ENCODE measurements at places on chromosomes 6 and 20.

GRCh38 chr20:5822569-5822968 lies 72.4 kb downstream of the SHLD1 start:
- DNase-seq = no peak

GRCh38 chr6:126722411-126722810 lies 382.5 kb downstream of the CENPW start:
- DNase-seq = no peak

DNA sequence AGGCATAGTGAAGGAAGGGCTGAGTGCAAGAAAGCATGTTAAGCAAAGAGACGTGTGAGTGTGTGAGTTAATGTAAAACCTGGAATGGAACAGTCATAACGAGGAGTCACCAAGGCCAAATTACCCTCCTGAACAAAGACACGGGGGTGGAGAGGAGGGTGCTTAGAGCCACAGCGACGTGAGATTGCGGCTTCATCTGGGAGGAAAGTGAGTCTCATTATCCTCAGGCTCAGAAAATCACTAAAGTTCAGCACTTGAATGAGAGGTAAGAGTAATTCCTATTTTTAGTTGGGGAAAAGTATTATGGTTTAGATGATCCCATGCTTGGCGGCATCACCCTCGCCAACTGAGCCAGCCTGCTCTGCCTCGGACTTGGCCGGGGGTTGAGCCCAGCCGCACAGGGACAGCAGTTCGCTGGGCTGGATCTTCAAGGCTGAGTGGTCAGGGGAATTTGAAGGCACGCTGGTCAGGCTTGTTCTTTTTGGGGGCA lies 136.6 kb downstream of the DTNBP1 start:
- no peak for DNase-seq

- peak; percentile 36 for DNase-seq
Observed at GRCh38 chr6:37516920-37517405, 17.3 kb upstream of the CCDC167 start.

DNA sequence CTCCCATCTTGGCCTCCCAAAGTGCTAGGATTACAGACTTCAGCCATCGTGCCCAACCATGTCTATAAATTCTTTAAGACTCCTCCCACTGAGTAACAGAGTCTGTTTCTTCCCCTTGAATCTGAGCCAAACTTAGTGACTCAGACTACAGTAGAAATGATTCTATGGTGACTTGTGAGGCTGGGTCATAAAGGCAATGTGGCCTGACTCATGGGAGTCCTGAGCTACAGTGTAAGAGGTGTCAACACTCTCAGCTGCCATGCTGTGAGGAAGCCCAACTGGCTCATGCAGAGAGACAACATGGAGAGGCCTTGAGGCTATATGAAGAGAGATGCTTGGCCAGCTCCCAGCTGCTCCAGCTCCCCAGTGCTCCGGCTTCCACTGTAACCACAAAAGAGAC lies 5.2 kb upstream of the NRSN2 start:
- no peak for DNase-seq

DNA sequence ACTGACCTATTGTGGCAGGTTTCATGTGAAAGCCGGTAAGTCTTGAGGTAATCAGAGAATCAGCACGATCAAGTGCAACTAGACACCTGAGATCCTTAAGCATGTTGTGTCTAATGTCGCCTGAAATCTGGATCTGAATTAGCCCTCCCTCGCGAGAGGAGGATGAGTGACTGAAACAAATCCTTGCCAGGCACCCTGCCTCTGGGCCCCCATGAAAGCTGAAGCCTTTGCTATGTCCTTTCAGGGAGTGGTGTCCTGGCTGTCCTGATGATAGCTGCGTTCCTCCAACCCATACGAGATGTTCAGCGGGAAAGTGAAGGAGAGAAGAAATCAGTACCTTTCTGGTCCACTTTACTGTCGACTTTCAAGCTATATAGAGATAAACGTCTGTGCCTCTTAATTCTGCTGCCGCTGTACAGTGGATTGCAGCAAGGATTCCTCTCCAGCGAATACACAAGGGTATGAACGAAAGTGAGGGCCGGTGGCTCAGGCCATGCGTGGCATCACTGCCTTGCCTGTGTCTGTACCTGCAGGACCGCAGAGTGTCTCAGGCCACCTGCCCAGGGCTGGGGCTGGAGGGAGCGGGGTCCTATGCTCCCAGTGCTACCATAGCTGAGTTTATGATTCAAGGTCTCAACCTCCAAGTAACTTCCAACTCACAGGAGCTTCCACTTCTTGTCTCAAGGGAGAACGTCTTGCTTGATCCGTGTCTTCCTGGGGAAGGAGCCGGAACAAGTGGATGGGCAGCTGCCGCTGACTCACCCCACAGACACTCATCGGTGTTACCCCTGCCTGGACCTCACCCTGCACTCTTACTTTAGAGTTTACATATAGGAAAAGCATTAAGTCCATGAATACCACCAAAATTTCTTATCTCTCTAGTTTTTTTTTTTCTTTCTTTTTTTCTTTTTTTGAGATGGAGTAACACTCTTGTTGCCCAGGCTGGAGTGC lies 12.8 kb downstream of the UNC93A start:
- no peak for DNase-seq

GRCh38 chr6:147429794-147430193 lies 78.7 kb upstream of the SAMD5 start:
- no peak for DNase-seq

- DNase-seq = no peak
Observed at GRCh38 chr6:142440600-142441293, 138.9 kb downstream of the ADGRG6 start.

DNA sequence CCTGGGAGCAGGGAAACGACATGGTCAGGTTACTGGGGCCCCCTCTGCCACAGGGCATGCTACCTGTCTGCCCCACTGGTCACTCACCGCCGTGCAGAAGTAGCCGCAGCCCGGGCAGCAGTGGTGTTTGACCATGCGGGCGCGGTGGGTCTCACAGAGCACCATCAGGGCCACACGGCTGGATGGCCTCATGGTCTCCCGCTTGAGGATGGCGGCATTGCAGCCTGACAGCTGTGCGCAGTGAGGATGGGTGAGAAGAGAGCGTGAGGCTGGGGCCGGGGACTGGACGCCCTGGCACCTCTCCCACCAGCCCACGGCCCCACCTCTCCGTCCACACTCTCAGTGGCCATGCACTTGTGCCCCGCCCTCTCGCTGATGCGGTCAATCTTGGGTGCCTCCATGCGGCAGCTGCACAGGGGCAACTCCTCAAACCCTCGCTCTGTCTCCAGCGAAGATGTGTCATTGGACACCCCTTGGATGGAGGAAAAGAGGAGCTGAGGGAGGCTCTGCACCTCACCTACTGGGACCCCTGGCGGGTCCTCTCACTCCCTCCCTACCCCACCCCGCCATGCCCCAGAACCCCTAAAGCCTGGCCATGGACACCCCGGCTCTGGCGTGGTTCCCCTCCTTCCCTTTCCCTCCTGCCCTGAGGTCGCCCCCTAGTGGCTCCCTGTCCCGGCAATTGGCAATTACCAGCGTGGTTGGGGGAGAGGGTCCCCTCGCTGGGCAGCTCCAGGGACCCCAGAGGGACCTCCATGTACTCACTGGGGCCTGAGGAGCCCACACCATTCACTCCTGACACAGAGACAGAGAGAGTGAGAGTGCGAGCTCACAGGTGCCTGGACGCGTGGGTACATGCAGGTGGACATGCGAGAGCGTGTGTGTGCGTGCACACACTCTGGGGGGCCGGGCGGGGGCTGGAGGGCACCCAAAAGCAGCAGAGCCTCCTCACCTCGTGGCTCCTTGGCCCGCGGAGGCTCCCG lies 8.9 kb downstream of the EHMT2 start:
- DNase-seq = peak; percentile 48

DNA sequence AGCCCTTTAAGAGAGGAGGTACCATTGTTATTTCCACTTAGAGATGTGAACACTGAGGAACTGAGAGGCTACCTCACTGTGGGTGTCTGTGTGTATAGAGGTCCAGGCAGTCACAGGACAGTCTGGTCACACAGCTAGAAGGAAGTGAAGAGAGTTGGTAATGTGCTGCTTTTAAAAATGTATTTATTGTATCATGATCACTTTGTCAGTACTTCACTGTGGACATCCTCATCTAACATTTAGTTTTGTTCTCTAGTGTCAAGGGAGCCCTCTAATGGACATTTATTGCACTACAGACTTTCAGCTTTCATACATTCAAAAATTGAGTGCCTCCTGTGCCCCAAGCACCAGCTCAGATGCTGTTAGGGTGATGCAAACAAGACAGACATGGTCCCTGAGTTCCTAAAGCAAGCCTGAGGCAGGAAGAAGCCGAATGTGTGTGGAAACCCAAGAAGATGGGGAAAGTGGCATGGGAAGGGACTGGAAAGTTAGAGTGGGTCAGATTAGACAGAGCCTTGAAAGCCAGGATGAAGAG lies 123.0 kb downstream of the SLC16A10 start:
- DNase-seq = no peak

GRCh38 chr20:722822-723644 lies 45.3 kb downstream of the SLC52A3 start:
- DNase-seq = no peak

GRCh38 chr6:3620937-3621336 lies 130.6 kb downstream of the PXDC1 start:
- DNase-seq = no peak
